Aortic smooth muscle cell (primary cell): ENCODE measurements at places on chromosomes 6 and 20. TPM values are rescaled to one million over a fixed set of nuclear protein-coding genes. Genes with fewer than 3 reads are reported as not detected.

Gene MMUT
- total RNA-seq = 22.3 and 25.6 TPM in 2 replicates

Gene COL9A3
- total RNA-seq = 0.26 and 0.37 TPM in 2 replicates

Gene TAGAP
- total RNA-seq = not detected in 2 replicates

Gene OLIG3
- total RNA-seq = 0.06 TPM in 1 of 2 replicates, not detected in the other

Gene HCK
- total RNA-seq = not detected in 2 replicates

Gene B3GALT4
- 10.0 and 12.2 TPM in 2 replicates for total RNA-seq

Gene TMEM151B
- total RNA-seq = under 0.01 TPM in 1 of 2 replicates, not detected in the other

Gene SLPI
- total RNA-seq = 0.66 TPM in 1 of 2 replicates, not detected in the other
